ENCODE measurements at places on chromosomes 6 and 20.

DNA sequence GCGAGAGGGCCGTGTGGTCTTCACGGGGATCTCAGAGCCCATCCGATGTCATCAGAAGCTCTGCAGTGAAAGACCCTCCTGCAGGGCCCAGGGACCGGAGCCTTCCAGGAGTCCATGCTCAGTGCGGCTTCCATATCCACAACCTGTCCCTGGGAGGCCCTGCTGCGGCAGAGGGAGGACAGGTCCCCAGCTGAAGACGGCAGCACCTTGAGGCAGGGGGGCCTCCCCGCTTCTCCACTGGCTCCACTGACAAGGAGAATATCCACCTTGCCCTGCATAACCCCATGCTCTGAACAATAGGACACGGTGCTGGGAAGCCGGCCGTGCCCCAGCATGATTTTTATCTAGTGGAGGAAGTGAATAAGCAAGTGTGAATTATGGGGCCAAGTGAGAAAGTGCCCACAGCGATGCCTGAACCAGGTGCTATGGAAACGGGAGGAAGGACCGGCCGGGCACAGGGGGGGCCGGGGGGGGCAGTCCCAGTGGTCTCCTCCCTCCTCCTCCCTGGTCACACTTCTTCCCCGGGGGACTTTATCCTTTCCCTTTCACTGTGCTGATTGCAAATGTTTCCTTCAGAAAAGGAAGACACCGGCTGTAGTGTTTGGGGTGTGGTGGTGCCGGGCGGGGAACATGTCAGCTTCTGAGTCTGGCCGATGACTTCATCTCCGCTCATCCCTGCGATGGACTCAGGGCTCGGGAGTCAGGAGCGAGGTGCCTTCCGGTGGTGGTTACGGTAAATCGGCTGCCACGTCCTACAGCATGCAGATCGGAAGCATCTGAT is 225.1 kb downstream of the ERMARD start:
- DNase-seq, result no peak

GRCh38 chr6:156950531-156950930 is 173.4 kb downstream of the ARID1B start:
- DNase-seq, result no peak

- DNase-seq, result no peak
These were observed 31.5 kb downstream of the ZFP64 start for GRCh38 chr20:52160049-52160570.

DNA sequence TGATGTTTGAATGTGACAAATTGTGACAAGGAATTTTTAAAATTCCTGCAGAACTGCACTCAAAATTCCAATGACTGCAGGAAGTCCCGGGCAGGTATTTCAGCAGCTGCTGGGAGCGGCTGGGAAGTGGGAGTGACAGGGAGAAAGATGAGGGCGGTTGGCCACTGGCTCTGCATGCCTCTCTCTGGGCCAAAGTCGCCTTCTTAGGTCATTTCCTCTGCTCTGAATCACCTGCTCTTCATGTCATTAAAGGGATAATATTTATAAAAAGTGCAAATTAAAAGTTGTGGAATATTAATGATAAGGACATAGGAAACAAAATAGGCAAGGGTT is 43.9 kb downstream of the RAMACL start:
- no peak for DNase-seq
